ENCODE measurements at places on chromosomes 4 and X. TPM values are rescaled to one million over a fixed set of nuclear protein-coding genes. Genes with fewer than 3 reads are reported as not detected.

- H3K4me1 ChIP-seq, result peaks cover 53% of the 10 kb centered on the region
- no peaks in the 10 kb centered on the region for H3K27me3 ChIP-seq
- peaks cover 31% of the 10 kb centered on the region for H3K36me3 ChIP-seq
- no peak for DNase-seq
- H3K27ac ChIP-seq, result no peak overlapping the region
These were observed 6.2 kb downstream of the CTBP1 start for GRCh38 chr4:1242506-1243450.

DNA sequence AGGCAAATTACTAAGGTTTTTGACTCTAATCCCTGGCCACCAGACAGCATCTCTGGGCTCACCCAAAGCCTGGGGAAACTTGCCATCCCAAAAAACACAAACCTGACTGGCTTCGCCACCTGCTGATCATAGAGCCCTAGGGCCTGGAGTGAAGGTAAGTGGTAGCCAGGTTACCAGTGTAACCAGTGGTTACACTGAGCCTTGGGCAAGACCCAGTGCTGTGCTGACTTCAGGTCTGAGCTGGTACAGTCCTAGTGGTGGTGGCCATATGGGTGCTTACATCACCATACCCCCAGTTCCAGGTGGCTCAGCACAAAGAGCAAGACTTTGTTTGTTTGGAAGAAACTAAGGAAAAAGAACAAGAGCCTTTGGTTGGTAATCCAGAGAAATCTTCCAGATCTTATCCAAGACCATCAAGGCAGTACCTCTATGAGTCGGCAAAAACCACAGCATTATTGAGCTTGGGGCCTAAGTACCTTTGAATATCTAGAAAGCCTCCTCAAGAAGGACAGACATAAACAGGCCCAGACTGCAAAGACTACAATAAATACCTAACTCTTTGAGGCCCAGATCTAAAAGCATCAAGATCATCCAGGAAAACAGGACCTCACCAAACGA lies 13.7 kb downstream of the MED14 start:
- H3K27ac ChIP-seq, result no peak overlapping the region
- no peak for DNase-seq
- H3K4me3 ChIP-seq, result no peak overlapping the region
- no peaks in the 10 kb centered on the region for H3K27me3 ChIP-seq

GRCh38 chr4:54082168-54082567 lies 17.8 kb upstream of the CHIC2 start:
- H3K4me3 ChIP-seq, result no peak overlapping the region
- no peak overlapping the region for H3K27ac ChIP-seq
- DNase-seq, result no peak
- H3K27me3 ChIP-seq, result peaks cover 8% of the 10 kb centered on the region
- H3K4me1 ChIP-seq, result no peaks in the 10 kb centered on the region
- H3K36me3 ChIP-seq, result no peaks in the 10 kb centered on the region

Gene RAB9B
- total RNA-seq, result 0.51 TPM

Gene GLRA3
- total RNA-seq, result 0.12 TPM

Data from activated B cell treated with CpG ODN at 0.5 μM for 24 hours (primary cell).